Fibroblast of skin of right biceps (primary cell): ENCODE measurements at places on chromosomes 1 and 21.

GRCh38 chr1:22131875-22132486 lies 10.9 kb downstream of the WNT4 start:
- no peak for DNase-seq

DNA sequence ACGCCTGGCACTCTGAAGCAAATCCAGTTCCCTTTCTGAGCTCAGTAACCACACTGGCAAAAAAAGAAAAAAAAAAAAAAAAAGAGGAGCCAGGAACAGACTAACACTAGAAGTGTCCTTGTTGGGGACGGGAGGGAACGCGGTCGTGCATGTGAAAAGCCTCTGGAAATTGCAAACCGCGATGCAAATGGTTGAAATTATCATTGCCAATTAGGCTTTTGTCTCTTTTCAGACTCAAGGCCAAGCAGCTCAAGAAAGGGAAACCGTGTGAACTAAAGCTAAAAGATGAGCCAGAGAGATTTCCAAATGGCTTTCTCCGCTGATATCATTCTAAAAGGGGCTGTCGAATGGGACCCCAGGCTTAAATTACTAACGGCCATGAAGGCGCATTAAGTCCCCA lies 13.5 kb downstream of the TRABD2B start:
- DNase-seq, result no peak

DNA sequence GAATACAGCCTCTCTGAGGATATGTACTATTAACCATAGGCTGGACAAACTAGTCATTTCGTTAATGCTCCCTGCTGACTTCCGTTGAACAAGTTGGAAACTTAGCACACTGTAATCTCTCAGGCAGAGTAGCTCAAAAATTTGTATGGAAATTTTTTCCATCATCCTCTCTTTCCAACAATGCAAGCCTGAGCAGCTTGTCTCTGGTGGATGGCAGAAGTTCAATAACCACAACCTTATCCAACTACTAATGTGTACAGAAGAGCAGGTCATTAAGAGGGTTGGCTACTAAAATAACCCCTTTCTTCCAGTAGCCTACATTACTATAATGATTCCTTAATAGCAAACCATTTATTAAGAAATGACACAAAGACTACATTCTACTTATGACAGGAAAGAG lies 262.3 kb downstream of the NFIA start:
- DNase-seq, result no peak

GRCh38 chr1:38690790-38691449 lies 168.7 kb downstream of the RRAGC start:
- no peak for DNase-seq

GRCh38 chr1:116318897-116319296 lies 54.1 kb upstream of the ATP1A1 start:
- DNase-seq, result peak; percentile 1

DNA sequence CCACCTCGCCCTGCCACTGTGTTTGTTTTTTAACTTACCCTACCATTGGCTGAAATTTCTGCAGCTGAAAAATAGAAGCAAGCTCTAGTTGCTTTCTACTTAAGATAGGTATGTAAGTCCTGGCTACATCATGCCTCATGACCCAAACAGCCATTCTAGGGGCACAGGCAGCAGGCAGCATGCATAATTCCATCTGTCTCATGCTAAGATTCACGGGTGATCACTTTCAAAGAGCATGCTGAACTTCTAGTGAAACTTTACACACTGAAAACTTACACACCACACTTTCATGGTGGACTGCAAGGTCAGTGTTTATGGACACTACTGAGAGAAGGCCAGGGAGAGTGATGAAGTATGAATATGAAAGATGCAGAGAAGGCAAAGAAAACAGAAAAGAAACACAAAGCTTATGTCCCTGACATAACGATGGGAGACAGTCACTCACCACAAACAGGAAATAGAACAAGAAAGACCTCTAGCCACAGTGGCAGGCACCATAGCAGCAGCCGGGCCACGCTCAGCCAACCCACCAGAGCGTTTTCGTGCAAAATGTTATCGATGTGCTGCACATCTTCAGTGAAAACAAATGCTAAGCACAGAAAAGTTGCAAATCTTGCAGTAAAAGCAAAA lies 102.3 kb upstream of the TIAM1 start:
- no peak for DNase-seq

DNA sequence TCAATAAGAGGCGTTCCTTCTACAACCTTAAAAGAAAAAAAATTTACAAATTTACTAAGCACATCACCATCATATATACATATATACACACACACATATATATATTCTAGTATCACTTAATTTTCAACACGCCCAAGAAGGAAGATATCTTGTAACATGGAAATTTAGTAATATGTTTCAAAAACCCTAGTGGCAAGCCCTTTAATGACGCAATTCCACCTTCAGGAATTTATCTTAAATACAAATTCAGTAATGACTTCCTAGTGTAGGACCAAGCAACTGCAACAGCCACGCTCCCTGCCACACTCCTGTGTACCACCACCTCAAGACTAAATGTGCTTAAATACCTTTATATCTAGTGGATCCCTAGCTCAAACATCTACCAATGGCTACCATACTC lies 12.5 kb downstream of the LBR start:
- DNase-seq, result no peak

DNA sequence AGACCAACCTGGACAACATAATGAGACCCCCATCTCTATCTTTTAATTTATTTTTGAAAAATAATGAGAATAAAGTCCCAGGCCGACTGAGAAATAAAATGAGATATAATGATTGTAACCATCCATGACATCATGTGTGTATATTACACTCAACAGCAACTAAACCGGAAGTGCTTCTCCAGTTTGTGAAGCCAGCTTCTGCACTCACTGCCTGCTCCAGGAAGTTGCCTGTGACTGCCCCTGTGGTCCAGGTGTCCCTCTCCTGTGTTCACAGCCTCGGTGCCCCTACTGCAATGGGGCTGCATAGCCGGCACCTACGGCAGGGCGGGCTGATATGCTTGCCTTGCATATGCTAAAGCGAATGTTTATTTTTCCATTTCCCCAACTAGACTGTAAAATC lies 68.3 kb downstream of the SSBP3 start:
- DNase-seq, result peak; percentile 51

DNA sequence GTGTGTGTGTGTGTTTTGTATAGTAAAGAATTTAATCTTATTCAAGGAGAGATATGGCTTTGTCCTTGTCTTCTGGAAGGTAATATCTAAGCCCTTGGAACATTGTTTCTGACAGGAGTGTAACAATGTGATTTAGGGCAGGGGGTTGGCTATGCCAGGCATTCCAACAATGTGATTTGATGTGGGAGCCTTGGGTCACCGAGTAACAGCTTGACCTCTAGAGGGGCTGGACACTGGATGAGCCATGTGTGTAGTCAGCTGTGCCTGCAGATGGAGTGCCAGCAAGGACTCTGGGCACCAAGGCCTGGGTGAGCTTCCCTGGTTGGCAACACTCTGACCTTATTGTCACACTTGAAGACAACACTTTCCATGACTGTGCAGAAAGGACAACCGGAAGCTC lies 336.1 kb upstream of the ZP4 start:
- DNase-seq, result no peak

- no peak for DNase-seq
Measured at GRCh38 chr1:152543820-152544219, 22.8 kb downstream of the LCE3E start.

DNA sequence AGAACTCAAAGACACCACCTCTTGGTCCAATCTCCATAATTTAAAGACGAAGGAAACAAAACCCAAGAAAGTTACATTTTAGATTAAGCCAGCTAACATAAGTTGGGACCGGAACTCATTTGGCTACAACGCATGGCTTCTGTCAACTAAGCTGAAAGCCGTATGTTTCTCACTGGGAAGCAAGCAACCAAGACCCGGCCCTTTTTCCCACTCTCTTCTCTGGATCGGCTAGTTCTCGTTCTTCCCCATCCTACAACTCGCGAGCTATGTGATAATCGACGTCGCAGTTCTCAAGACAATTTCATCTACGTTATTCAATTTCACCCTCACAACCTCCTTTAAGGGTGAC lies 601 bp downstream of the CCT8 start:
- peak; percentile 27 for DNase-seq
